Left lobe of liver (tissue), 2 donors: ENCODE measurements at places on chromosomes 2 and 18. TPM values are rescaled to one million over a fixed set of nuclear protein-coding genes. Genes with fewer than 3 reads are reported as not detected.

The ANKRD44 gene
- total RNA-seq: 7.9 TPM

The SNORC gene
- total RNA-seq: 15.5 TPM

The ALPG gene
- total RNA-seq: not detected

The DCC gene
- not detected for total RNA-seq

GRCh38 chr2:230202430-230203109 lies 17.2 kb downstream of the SP110 start:
- DNase-seq: no peak

DNA sequence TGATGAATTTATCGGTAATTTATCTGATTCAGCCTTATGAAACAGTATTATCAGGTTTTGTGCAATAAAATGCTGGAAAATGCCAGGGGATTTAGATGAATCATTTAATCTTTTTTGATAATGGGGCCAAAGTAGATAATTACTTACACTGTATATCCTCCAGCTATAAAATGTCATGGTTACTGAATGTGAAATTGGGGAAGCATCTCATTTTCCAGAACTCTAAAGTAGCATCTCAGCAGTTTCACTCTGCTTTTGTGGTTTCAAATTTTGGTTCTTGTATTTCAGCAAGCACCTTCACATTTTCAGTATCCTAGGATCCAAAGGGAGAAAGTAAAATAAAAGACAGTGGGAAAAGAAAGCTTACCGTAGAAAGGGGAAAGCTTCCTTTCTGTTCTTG lies 12.8 kb downstream of the ANKRD62 start:
- no peak for DNase-seq

GRCh38 chr18:29644276-29644675 lies 1398.3 kb downstream of the DSC3 start:
- no peak for DNase-seq

GRCh38 chr2:109138449-109138848 lies 9.4 kb downstream of the SH3RF3 start:
- DNase-seq: no peak
